Stimulated activated CD8-positive, alpha-beta memory T cell treated with anti-CD3 and anti-CD28 coated beads, Interleukin-7, amount 100 ng/mL, for 1 hour (primary cell): ENCODE measurements at places on chromosomes 1 and 21.
A peak's percentile ranks its signal among the peaks of the same experiment; 100 is the strongest.

DNA sequence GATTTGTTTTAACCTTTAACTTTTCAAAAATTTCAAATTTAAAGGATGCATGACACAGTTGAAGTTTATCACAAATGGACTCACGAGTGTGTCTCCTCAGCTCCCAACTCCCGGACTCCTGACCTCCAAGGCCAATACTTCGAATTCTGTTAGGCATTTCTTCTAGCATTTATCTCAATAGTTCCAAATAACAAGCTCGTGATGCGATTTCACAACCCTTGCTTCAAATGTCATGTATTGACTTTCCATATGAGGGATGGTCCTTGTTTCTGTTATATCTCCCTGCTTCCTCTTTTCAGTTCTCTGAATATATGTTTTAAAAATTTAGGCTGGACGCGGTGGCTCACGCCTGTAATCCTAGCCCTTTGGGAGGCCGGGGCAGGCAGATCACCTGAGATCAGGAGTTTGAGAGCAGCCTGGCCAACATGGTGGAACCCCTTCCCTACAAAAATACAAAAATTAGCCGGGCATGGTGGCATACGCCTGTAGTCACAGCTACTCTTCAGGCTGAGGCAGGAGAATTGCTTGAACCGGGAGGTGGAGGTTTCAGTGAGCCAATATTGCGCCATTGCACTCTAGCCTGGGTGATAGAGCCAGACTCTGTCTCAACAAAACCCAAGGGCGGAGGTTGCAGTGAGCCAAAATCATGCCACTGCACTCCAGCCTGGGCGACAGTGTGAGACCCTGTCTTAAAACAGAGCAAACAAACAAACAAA is 52.0 kb upstream of the TINAGL1 start:
- DNase-seq, result no peak

DNA sequence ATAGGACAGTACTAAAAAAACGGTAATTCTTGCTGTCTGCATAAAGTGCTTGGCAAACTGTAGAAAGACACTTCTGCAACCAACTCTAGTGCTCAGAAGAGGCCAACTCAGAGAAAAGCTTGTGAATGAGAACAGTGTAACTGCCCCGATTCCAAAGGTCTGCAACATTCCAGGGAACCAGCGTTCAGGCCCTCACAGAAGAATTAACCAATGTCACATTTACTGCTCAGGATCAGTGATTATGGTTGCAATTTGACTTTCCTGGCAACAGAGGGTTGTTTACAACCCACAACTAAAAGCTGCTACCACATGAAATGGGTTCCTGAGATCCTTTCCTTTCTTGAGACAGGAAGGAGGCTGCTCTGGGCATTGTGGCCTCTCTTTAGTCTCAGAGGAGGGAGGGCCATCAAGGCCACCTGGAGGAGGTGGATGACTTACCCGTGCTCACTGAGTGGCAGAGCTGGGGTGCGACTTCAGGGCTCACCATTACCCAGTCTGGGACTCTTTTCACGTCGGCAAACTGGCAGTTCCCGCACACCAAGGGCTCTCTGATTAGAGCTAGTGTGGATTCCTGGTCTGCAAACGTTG is 15.3 kb downstream of the SRSF4 start:
- no peak for DNase-seq

GRCh38 chr1:74869702-74870101 is 136.8 kb downstream of the TYW3 start:
- no peak for DNase-seq

DNA sequence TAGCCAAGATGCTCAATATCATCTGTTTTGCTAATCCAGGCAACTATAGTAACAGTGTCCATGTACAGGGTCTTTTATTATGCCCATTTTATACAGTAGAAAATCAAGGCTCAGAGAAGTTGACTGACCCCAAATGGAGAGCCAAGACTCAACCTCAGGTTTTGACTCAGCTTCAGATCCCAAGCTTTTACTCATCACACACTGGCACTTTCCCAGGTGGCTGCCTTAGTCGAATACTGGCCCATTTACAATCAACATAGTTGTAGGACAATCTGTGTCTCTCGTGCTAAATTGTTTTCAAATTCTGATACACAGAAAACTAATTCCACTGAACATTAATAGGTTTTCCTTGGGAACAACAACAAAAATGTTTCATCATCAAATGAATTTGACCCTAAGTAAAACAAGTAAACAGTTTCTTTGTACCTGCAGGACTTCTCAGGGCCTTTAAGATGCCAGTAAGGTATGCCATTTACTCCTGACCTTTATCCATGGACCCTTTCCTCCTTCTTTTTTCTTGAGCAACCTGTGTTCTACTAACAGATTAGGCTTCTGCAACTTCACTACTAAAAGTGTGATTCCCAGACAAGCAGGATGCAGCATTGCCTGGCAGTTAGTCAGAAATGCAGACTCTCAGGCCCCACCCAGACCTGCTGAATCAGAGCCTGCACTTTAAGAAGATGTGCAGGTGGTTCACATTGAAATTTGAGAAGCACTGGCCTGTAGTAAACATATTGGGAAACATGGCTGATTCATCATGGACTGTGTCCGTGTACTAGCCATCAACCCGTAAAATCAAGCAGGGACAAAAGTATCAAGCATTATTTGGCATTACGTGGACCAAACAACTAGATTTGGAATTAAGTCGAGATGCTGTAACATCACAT is 128.8 kb downstream of the RRAGC start:
- no peak for DNase-seq

GRCh38 chr1:9687120-9687873 is 35.8 kb downstream of the PIK3CD start:
- DNase-seq, result peak; percentile 40

DNA sequence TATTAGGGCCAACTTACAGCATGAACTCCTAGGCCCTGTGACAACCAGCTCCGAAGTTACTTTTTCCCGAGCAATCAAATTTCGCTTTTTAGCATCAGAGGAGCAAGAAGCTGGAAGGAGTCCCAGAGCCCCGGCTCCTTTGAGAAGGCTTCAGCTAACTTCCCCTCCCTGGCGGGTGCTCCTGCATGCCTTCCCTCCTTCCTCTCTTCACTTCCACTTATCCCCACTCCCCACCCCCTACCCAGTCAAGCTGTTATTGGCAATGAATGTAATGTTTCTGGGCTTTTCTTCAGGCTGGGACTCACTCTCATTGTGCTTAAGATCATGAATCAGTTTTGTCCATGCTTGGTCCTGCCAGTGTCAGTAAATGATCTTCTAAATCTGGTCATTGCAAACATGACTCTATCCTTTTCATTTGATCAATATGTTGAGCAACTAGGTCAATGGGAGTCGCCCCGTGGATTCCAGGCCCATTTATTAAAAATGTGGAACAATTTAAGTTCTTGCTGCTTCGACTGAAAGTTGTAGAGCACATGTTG is 94.5 kb upstream of the TSPAN2 start:
- DNase-seq, result no peak
